ENCODE measurements at places on chromosomes 2 and 18.

GRCh38 chr2:74008761-74009395, 24.2 kb downstream of the TET3 start:
- no peak for DNase-seq

- no peak for DNase-seq
These were observed 83.6 kb upstream of the BCL2L11 start for GRCh38 chr2:111037128-111037527.

DNA sequence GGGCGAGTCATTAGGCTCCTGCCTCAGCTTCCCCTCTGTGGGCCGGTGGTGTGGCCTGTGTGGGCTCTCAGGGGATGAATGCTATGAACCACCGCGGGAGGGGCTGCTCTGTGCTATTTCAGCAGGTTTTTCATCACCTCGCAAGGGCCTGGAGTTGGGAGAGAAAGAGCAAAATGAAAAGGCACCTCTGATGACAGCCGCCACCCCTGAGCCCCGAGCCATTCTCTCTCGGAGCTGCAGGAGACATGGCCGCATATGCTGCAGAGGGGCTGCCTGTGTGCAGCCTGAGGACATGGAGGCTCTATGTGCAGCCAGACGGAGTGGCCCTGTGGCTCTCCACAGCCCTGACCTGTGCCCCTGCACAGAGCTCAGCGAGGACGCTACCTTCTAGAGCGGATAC, 96.2 kb upstream of the CTDP1 start:
- no peak for DNase-seq

DNA sequence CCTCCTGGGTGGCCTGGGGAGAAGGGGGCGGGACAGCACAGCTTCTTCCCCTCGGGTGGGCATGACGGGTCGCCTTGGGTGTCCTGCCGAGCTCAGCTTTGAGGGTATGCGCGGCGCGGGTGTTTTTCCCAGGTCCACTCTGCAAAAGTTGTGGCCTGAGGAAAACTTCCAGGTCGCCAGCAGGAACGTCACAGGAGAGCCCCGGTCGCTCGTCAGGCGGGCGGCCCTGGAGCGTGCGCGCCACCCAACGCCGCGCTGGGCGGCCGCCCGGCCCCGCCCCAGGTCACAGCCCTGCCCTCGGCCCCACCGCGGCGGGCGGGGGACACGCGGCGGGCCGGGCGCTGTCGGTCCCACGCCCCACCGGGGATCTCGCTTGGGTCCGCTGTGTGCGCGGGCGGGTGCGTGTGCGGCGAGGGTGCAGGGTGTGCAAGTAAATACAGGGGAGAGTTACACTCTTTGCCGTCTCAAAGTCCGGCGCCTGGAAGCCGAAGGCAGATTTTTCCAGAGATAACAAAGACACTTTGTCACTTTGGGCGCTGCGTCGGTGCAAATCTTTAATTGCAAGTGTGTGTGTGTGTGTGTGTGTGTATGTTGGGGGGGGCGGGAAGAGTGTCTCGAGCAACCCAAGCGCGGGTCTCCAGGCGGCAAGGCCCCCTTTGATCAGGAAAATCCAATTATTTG, 616 bp upstream of the SP5 start:
- DNase-seq = peak; percentile 8

- DNase-seq = no peak
These were observed 42.9 kb downstream of the QPCT start for GRCh38 chr2:37387148-37387835.

DNA sequence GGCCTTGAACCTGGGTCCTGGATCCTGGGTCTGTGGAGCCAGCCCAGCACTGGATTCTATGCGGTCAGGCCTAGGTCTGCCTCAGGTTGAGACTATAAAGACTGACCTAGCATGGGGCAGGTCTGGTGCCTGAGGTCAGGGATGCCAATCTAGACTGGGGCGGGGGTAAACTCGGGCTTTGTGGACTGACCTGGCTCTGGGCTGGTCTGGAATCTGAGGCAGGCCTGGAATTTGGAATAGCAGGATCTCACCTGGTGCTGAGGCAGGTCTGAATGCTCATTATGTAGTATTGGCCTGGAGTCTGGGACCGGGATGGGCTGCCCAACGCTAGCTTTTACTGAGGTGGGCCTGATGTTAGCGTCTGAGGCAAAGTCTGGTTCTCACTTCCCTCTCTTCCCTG, 256.0 kb downstream of the KIAA1328 start:
- no peak for DNase-seq

DNA sequence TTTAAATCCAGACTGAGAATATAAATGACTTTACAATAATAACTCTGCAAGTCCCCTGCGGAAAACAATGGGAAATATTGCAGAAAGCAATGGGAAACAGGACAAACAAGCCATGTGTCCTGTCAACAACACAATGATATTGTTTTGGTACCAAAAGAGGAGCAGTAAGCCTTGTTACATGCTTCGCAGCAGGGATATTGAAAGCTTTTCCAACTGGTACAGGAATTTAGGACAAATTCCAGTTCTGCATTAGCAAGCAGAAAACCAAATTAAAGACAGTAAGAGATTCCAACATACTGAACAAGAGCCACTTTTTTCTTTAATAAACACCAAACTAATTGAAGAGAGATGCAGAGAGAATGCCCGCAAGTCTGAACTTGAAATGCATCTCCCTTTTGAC, 30.0 kb downstream of the FRZB start:
- no peak for DNase-seq

DNA sequence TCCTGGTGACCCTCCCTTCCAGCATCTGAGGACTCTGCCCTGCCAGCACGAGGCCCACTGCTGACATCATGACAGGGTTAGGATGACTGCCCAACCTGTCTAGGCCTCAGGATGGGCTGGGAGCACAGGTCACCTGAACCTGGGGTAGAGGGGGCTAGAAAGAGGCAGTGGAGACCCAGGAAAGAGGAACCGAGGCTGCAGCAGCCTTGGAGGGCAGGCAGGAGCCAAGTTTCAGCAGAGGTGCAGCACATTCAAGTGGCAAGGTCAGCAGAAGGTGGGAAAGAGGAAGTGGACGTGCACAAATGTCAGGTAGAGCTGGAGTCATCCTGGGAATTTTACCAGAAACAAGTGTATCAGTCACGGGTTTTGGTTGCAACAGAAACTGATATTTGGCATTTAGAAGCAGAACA, 13.6 kb upstream of the RAB10 start:
- no peak for DNase-seq

DNA sequence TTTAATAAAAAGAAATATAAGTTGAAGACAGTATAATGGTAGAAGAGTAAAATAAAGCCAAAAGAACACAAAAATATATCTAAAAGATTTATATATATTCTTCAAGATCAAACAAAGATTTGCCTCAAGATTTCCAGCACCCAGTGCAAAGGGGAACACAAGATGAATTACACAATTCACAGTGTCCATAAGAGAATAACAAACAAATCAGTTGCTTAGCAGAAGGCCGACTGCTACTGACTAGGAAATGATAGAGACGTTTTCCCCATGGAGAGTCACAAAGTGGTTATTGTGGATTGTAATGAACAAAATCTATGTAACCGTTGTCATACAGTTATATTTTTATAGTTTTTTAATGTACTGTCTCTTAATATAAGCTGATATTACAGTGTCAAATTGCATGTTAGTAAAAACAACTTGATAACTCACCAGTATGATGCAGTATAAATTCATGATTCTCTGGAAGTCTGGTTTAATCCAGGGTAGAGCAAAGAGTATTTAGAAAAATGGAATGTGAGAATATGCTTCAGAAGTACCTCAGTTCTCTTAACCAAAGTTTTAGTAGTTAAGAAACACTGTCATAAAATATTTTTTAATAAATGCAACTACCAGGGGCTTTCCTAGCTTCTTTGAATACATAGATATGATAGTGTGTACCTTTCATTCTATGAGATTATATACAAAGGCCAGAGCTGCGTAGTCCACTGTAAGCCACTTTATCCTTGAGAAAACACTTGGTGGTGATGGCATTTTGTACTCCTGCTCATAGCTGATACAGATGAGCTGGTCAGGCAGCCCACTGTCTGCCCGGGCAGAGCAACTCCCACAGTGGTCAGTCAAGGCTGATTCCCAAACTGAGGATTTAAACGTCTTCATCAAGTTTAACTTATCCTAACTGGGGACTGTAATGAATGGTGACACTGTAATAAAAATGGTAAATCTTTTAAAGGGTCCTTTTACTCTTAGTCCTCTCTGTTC, 180.5 kb upstream of the DTNA start:
- no peak for DNase-seq

GRCh38 chr2:69704446-69704845, 37.5 kb upstream of the ANXA4 start:
- no peak for DNase-seq

- no peak for DNase-seq
These were observed 73.2 kb downstream of the MBP start for GRCh38 chr18:77059294-77059916.

DNA sequence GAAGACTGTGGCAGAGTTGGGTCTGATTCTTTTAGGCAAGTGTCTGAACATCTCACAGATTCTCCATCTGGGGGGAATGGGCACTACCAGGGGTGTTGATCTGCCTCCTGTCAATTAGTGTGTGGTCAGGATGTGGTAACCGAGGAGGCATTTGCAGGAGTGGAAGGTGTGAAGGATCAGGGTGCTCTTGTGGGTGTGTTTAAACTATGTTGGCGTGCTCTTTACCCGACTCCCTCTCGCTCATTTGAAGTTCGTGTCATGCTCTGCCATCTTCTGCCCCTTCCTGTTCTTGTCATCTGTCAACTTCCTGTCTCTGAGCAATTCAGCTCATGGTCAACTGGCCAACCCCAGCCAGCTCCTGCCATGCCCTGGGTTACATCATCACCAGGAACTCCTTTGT, 107.9 kb downstream of the RTN4 start:
- peak; percentile 13 for DNase-seq

GRCh38 chr2:101809698-101810097, 112.2 kb downstream of the MAP4K4 start:
- DNase-seq = no peak

GRCh38 chr2:15941481-15941850, 1.1 kb downstream of the MYCN start:
- DNase-seq = peak; percentile 14

DNA sequence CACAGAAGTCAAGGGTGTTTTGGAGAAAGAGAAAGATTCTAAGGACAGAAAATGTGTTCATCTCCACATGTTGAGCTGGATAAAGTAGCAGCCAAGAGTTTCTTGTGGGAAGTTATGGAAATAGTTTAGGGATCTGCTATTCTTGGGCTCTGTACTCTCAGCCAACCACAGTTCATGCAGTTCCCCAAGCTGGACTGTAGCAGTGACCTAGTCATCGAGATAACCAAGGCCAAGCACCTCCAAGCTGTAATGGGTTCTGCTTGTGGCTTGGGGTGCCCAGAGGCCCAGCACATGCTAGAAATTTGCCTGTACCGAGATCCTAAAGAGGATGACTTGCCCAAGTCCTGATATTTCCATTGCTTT, 91.9 kb upstream of the RASGRP3 start:
- DNase-seq = no peak

DNA sequence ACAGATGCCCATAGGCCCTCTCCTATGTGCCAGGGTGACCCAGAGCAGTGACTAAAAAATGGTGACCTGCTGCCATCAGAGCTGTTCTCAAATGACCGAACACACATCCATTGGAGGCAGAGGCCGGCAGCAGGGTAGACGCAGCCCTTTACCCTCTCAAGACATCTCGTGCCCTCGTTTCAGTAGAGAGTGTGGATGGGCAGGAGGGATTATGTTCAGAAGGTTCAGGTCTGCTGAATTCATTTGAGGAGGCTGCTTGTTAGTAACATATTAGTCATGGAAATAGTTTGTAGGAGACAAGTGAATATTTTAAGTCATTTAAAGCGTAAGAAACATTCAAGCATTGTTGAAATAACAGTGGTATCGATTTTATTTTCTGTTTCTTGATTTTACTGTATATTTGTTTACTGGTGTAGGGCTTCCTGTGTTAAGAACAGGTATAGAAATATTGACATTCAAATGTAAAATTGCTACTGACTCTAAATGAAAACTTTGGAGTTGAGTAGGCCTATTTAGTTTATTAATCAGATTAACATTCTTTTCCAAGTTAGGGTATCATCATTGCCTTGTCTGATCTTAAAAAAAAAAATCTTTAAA, 82.6 kb downstream of the ZNF532 start:
- DNase-seq = no peak

DNA sequence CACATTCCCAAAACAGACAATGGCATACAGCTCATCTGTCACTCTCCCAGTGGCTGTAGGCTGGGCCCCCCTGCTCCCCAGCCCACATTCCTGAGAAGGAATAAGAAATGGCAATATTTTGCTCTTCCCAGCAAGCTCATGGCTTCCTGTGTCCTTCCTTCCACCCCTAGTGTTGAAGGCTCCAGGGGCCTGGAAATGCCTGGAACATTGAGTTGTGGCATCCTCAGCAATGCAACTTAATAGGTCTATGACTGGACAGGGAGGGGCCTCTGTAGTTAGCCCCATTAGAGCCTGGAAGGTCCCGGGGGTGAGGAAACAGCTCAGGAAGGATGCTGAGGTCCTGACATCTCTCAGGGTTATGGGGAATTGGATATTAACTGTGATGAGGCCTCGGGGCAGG, 3.3 kb downstream of the KIF3C start:
- no peak for DNase-seq

DNA sequence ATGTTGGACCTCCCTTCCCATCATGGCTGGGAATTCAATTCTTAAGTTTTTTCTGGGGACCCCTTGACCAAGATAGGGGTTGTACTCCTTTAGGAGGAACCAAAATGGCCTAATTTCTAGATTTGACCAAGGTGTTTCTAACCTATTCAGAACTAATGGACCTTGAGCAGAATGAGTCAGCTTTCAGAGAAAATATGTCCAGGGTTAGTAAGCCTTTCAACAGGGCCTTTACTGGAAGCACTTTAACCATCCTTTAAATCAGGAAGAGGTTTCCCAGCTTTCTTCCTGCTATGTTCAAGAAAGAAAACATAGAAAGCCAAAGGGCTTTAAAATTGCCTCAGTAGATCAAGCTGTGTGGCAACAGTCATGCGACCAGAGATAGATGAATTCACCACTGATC, 1184.9 kb upstream of the ACVR2A start:
- DNase-seq = no peak

- DNase-seq = no peak
These were observed 512.9 kb downstream of the LRRTM4 start for GRCh38 chr2:77009307-77009706.

All from activated naive CD8-positive, alpha-beta T cell treated with anti-CD3 and anti-CD28 coated beads, Interleukin-2, amount 50 U/mL, for 24 hours (primary cell).